ENCODE measurements at places on chromosomes 3 and 15.

- no peak for DNase-seq
These were observed 962.3 kb downstream of the EPHA3 start for GRCh38 chr3:90069748-90070147.

- DNase-seq = no peak
These were observed 64.7 kb downstream of the MINAR1 start for GRCh38 chr15:79496838-79497237.

DNA sequence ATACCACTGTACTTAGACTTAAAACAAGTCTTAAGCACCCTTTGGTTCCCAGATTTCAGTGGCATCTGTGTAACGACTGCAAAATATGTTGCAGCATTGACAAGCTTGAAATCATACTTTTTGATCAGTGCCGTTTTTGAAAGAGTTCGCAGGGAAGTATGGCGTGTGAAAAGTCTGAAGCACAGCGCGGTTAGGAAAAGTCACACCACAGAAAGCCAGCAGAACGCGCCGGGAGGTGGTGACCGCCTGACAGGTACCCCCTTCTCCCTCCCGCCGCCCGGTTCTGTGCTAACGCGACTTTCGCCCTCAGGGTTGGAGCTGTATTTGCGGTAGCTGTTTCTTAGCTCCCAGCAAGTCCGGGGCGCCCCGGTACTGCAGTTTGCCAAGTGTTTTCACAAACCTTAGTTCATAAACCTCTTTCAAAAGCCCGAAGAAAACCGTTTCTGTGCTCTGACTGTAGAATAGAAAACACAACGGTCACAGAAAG, 481 bp upstream of the CRYBG3 start:
- DNase-seq = peak; percentile 35

GRCh38 chr3:189262746-189263145, 91.0 kb downstream of the TPRG1 start:
- no peak for DNase-seq

DNA sequence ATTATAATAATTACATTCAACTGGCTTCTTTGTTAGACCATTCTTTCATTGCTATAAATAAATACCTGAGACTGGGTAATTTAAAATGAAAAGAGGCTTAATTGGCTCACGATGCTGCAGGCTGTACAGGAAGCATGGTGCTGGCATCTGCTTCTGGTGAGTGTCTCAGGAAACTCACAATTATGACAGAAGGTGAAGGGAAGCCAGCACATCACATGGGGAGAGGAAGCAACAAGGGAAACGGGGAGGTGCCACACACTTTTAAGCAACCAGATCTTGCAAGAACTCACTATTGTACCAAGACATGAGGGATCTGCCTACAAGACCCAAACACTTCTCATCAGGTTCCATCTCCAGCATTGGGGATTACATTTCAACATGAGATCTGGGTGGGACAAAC, 413.1 kb upstream of the ARRDC4 start:
- DNase-seq = no peak

GRCh38 chr3:16300307-16300706, 35.3 kb downstream of the OXNAD1 start:
- no peak for DNase-seq

DNA sequence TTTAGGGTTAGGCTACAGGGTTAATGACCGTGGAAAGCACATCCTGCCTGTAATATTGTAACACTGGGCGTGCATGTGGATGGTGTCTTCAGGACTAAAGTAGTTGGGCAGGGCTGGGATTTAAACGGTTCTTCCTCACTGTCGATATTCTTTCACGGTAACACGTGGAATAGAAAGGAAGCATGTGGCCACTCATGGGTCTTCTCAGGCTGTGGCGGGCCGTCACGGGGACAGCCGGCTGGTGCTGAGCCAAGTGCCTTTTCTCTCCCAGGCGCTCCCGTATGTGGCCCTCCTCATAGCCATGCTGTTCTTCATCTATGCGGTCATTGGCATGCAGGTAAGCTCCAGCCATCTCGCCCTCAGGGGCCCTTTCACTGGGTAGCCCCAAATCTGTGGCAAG, 73.7 kb downstream of the CHDH start:
- DNase-seq = no peak

DNA sequence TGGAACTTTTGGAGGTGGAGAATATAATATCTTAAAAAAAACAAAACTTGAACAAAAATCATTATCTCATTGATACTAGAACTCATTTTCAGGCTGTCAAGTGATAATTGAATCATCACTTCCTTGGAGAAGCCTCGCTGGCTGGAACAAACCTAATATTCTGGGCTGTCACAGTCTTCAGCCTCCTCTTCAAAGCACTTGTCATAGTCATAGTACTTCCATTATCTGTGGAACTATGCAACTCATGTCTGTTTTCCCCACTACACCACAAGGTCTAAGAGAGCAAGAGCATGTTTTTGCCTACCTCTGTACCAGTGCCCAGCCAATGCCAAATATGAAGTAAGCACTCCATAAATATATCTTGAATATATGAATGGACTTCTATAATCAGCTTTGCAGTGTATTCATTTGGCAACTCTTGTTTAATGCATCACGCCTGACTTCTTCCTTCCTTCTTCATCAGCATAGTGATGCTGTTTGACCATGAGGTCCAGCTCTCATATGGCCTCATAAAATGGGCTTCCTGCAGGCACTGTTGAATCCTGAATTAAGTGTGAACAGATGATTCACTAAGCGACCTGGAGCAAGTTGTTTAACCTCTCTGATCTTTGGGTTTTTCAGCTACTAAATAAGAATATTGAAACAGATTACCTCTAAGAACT, 86.6 kb upstream of the SNRK start:
- no peak for DNase-seq

DNA sequence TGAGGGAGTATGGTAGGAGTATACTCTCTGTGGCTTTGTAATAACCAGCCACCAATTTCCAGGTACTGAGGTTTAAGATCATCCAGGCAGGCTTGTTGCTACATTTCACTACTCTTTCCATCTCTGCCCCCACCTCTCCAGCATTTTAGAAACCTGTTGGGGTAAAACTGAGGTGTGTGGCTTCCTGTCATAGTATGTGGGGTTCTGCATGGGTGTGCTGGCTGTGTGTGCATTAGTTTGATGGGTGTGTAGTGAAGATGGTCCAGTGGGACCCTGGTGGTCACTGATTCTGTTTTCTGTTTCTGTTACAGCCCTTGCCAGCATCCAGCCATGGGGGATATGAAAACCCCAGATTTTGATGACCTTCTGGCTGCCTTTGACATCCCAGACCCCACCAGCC, 34.0 kb downstream of the ZNF592 start:
- no peak for DNase-seq

DNA sequence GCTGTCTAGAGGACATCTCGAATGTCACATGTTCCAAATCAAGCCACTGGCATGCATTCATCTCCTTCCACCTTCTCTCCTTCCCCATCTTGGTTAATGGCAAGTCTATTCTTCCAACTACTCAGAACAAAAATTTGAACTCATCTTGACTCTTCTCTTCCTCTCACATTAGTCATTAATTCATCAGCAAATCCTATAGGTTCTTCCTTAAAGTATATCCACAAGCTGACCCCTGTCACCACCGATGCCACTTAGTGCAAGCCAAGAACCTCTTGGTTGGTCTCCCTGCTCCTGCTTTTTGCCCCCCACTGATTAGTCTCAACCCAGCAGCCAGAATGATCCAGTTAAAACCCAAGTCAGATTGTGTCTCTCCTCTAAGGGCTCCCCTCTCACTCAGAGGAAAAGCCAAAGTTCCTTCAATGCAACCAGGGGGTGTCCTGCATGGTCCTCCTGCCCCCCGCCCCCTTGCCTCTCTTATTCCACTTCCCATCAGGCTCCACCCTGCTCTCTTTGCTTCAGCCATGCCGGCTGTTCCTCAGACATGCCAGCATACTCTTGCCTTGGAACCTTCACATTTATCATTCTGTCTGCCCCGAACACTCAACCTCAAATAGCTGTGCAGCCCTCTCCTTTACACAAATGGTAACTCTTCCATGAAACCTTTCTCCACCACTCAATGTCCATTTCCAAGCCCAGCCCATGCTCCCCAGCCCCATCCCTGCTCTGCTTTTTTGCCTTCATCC, 1.0 kb upstream of the GALNT15 start:
- DNase-seq = no peak

DNA sequence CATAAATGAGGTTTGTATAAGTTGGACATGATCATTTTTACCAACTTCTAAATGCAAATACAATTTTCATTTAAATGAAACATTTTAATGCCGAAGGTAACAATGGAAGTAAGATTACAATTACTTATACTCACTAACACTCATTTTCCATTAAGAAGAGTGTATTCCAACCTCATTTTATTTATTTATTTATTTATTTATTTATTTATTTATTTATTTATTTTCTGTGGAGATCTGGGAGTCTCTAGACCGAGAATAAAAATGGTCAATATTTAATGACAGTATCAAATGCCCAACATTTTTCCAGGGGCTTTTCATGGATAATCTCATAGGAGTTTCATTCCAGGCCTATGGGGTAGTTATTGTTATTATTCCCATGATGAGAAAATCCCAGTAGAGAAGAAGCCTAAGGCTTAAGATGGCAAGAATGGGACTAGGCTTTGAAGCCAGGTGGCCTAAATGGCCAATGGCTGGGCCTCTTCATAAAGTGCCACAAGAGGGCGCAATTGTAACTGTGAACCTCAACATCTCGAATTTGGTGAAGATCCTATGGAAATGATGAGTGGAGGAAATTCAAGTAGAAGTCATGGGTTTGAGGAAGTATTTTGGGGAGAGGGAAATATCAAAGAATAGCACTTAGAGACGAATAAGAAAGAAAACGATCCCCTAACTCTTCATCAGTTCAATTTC, 21.3 kb downstream of the VGLL3 start:
- DNase-seq = peak; percentile 36

DNA sequence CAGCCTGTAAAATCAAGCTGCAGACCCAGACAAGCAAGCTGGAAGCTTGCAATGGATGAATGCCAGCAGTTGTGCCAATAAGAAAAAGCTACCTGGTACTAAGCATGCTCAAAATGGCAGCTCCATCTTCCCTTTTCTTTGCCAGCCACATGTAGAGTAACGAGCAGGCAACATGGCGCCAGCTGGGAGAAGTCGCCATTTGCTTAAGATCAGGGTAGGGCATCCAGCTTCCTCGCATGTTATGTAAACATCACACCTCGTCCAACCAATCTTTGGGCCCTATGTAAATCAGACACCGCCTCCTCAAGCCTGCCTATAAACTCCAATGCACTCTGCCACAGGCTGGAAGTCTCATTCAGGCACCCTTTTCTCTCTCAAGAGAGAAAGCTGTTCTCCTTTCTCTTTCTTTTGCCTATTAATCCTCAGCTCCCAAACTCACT, 973.9 kb downstream of the FHIT start:
- no peak for DNase-seq

GRCh38 chr15:70602834-70603560, 160.4 kb downstream of the UACA start:
- DNase-seq = no peak

DNA sequence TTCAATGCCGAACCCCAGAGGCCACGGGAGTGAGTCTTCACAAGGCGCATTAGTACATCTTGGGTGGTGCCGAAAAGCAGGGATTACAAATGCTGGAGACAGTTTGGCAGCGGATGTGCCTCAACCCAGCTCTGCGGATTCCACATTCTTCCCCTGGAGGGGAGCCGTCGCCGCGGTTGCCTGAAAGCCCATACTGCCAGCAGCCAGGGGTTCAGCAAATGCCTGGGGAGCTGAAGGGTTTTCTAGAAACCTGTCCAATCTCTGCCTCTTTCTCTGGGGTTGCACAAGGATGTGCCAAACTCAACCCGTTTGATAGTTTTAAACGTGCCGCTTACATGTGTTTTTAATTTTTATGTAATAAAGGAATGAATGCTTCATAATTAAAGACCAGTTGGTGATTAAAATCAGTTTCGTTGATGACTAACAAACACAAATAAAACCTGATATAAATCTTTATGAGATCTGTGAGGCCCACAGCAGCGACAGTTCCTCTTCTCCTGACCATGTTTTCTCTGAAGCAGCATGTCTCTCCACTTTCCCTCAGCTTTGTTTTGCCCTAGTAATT, 74.6 kb upstream of the LEKR1 start:
- DNase-seq = no peak

- DNase-seq = no peak
These were observed 19.7 kb upstream of the CGNL1 start for GRCh38 chr15:57356636-57357035.

GRCh38 chr3:31613654-31614053, 80.9 kb downstream of the STT3B start:
- DNase-seq = no peak

- DNase-seq = no peak
These were observed 168.5 kb downstream of the MECOM start for GRCh38 chr3:169494982-169495381.

DNA sequence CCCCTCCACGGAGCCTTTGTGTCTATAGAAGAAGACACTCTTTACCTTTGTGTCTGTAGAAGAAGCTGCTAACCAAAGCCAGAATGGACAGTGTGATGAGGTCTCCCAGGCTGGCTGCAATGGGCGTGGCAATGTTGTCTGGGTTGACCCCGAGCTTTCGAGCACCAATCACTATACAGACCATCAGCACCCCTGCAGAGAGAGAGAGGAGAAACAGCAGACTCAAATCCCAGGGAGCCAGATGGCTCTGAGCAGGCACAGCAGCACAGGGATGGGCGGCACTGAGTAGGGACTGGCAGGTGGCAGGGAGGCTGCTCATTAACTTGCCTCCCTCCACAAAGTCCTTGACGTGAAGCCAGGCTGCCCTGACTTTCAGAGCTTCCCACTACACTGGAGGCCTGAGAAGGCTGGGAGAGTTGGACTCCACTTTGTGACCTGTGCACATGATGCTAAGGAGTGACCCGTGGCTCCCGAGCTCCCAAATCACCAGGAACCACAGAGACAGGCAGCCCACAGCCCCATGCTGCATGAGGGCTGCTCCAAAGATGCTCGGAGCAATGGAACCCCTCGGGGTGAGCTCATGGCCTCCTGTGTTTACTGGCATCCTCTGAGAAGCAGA, 53.9 kb downstream of the ROPN1B start:
- no peak for DNase-seq

DNA sequence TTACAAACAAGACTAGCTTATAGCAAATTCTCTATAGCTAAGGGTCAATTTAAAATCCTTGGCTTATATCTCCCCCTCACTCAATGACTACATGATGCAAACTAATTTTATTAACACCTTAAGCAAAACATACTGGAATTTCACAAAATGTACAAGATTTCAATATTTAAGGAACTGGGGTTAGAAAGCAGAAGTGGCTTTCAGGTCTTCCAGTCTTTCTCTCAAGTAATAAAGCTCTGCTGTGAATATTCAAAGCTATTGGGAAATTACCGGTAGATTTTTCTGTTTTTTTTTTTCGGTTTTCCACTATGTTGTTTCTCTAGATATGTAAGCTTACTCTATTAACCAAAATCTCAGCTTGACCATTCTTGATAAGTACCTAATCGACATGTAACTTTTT, 3.9 kb downstream of the EPM2AIP1 start:
- DNase-seq = no peak

GRCh38 chr3:195612075-195612800, 28.5 kb upstream of the APOD start:
- no peak for DNase-seq

All from Caco-2 (cell line).